A549 treated with Hydrocortisone at 1 μM for 4 hours (cell line): ENCODE measurements at places on chromosomes 1 and 21. TPM values are rescaled to one million over a fixed set of nuclear protein-coding genes. Genes with fewer than 3 reads are reported as not detected.

Gene RHBDL2
- total RNA-seq = 1.7 to 2.3 TPM (median 2.1 TPM) in 5 replicates

Gene CFAP74
- total RNA-seq = 0.15 TPM in 1 of 5 replicates, not detected in the others

Gene NR1I3
- not detected in 5 replicates for total RNA-seq

Gene LCE3D
- total RNA-seq = 2.6 to 3.6 TPM (median 3.1 TPM) in 5 replicates

Gene SOD1
- total RNA-seq = 366 to 407 TPM (median 381 TPM) in 5 replicates

Gene ZNF648
- not detected in 5 replicates for total RNA-seq

Gene KCNT2
- 0.02 to 0.07 TPM (median 0.05 TPM) in 4 of 5 replicates, not detected in the other for total RNA-seq

Gene PDE9A
- total RNA-seq = 1.1 to 1.8 TPM (median 1.2 TPM) in 5 replicates

Gene YIPF1
- 12.7 to 15.0 TPM (median 13.0 TPM) in 5 replicates for total RNA-seq

Gene CFHR1
- total RNA-seq = 0.13 to 0.22 TPM (median 0.17 TPM) in 5 replicates

Gene MAEL
- not detected in 5 replicates for total RNA-seq

Gene BTBD8
- total RNA-seq = 0.46 to 0.84 TPM (median 0.70 TPM) in 5 replicates

Gene MYCL
- total RNA-seq = 1.1 to 1.6 TPM (median 1.4 TPM) in 5 replicates

Gene FLG2
- total RNA-seq = not detected in 5 replicates

Gene LAX1
- total RNA-seq = not detected in 5 replicates

Gene KIF14
- total RNA-seq = 6.5 to 12.2 TPM (median 9.9 TPM) in 5 replicates

Gene OR2T35
- total RNA-seq = not detected in 5 replicates
